ENCODE measurements at places on chromosomes 11 and 22. TPM values are rescaled to one million over a fixed set of nuclear protein-coding genes. Genes with fewer than 3 reads are reported as not detected.

PIK3IP1 gene
- total RNA-seq, result 8.1 TPM

BLID gene
- 5.5 TPM for total RNA-seq

F2 gene
- not detected for total RNA-seq

TEAD1 gene
- 38.1 TPM for total RNA-seq

CAPN5 gene
- 8.1 TPM for total RNA-seq

MED15 gene
- total RNA-seq, result 25.3 TPM

MLC1 gene
- total RNA-seq, result not detected

B4GALNT4 gene
- 0.46 TPM for total RNA-seq

ASCC2 gene
- 15.5 TPM for total RNA-seq

PGA5 gene
- total RNA-seq, result not detected

DEUP1 gene
- not detected for total RNA-seq

OR4D9 gene
- not detected for total RNA-seq

ISX gene
- total RNA-seq, result not detected

C22orf15 gene
- total RNA-seq, result 0.46 TPM

ZNRD2 gene
- 37.5 TPM for total RNA-seq

TSPAN18 gene
- total RNA-seq, result 5.9 TPM

OR8G5 gene
- total RNA-seq, result not detected

OR52I2 gene
- not detected for total RNA-seq

KRTAP5-9 gene
- not detected for total RNA-seq

TRIM48 gene
- not detected for total RNA-seq

MMP3 gene
- total RNA-seq, result not detected

KRTAP5-2 gene
- total RNA-seq, result not detected

VSIG10L2 gene
- total RNA-seq, result not detected

BCL2L13 gene
- total RNA-seq, result 54.7 TPM

MS4A18 gene
- not detected for total RNA-seq

FAM180B gene
- not detected for total RNA-seq

CDC42BPG gene
- total RNA-seq, result 0.32 TPM

SIK2 gene
- total RNA-seq, result 3.2 TPM

MPST gene
- total RNA-seq, result 137 TPM

MFRP gene
- total RNA-seq, result 0.15 TPM

ADAMTS15 gene
- total RNA-seq, result under 0.01 TPM

GLYAT gene
- total RNA-seq, result not detected

SLC1A2 gene
- not detected for total RNA-seq

OR8D2 gene
- total RNA-seq, result not detected

STK33 gene
- total RNA-seq, result 1.6 TPM

OR5AN1 gene
- total RNA-seq, result not detected

GRIA4 gene
- not detected for total RNA-seq

BCO2 gene
- total RNA-seq, result 0.61 TPM

OR52R1 gene
- not detected for total RNA-seq

SERPING1 gene
- 0.46 TPM for total RNA-seq

Data from epithelial cell of umbilical artery (primary cell).